Lung microvascular endothelial cell (primary cell): ENCODE measurements at places on chromosomes 3 and 15.

DNA sequence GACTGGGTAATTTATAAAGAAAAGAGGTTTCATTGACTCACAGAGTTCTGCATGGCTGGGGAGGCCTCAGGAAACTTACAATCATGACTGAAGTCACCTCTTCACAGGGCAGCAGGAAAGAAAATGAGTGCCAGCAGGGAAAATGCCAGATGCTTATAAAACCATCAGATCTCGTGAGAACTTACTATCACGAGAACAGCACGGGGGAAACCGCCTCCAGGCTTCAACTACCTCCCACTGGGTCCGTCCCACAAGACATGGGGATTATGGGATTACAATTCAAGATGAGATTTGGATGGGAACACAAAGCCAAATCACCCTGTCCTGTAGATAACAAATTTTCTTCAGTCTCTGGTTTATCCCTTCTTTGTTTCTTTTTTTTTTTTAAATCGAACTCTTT is 31.0 kb upstream of the AVEN start:
- no peak for DNase-seq

GRCh38 chr3:78580681-78581080 is 1187.1 kb downstream of the ROBO1 start:
- DNase-seq = no peak

DNA sequence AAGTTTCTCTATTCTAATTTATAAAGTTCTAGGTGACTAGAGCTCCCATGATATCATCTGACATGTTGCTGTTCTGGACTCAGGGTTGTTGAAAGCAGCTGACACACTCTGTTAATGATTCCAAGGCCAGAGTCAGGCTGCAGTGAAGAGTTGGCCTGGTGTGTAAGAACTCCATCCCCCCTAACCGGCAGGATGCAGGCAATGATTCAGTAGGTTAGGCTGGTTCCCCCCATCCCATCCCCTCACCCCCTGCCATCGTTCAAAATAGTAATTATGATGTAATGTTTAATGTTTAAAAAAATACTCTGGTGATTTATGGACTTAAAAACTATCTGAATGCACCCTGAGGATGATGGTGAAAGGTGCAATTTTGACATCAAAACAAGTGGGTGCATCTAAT is 4.6 kb upstream of the TRIM71 start:
- DNase-seq = no peak

GRCh38 chr3:59408047-59408624 is 358.3 kb upstream of the CFAP20DC start:
- no peak for DNase-seq

DNA sequence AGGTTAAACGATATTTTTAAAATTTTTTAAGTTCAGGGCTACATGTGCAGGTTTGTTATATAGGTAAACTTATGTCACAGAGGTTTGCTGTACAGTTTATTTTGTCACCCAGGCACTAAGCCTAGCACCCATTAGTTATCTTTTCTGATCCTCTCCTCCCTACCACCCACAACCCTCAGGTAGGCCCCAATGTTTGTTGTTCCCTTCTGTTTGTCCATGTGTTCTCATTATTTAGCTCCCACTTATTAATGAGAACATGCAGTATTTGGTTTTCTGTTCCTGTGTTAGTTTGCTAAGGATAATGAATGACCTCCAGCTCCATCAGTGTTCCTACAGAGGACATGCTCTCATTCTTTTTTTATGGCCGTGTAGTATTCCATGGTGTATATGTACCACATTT is 14.9 kb downstream of the FAM162A start:
- no peak for DNase-seq

DNA sequence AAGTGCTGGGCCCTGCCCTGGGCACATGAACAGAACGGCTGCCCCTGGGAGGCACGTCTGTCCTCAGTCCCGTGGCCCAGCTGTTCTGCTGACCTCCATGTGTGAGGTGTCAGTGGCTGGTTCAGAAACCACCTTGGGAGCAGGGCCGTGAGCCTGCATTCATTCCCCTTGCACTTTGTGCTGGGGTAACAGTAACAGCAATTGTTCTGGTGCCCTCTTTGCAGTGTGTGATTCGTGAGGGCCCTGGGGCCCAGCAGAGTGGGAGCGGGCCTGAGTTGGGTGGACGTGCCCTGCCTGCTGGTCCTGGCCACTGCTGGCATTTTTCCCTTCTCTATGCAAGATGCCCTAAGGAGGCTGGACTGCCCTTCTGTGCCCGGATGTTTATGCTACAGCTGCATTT is 50.4 kb upstream of the MYZAP start:
- DNase-seq = no peak

DNA sequence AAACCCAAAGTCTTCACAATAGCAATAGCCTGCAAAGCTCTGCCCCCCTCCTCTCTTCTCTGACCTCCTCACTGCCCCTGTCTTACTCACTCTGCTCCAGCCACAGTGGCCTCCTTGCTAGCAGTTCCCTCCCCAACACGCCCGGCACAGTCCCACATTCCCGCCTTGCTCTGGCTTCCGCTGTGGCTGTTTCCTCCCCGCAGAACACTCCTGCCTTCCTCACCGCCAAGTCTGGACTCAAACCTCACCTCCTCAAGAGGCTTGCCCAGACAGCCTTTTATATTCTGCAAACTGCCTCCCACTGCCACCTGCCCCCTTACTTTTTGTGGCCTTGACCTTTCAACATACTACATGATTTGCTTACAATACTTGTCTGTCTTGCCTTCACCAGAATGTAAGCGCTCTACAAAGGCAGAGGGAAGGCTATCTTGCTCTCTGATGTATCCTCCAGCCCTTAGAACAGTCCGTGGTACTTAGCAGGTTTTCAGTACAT is 406 bp upstream of the MPI start:
- DNase-seq = no peak

- no peak for DNase-seq
Observed at GRCh38 chr3:101279162-101279561, 41.2 kb downstream of the IMPG2 start.

DNA sequence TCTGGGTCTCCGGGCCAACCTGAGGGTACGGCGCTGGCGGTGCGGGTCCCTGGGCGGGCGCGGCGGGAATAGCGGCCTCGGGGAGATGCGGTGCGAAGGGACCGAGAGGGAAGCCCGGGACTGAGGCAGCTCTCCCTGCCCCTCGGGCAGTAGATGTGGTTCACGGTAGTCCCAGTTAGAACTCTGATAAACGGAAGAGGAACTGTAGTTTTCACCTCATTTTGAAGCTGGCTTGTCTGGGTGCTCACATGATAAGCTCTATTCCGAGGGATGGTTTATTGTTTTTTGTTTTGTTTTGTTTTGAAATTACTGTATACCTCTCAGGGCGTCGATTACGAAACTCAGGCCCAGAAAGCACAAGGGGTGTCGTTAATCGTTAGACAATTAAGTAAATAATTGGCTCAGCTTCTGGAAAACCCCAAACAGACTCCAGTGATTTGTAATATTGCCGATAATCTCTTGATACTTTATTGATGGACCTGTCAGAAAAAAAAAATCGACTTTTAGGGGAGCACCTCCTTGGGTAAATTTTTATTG is 413 bp downstream of the NUSAP1 start:
- no peak for DNase-seq

GRCh38 chr15:70830615-70831014 is 23.3 kb downstream of the LARP6 start:
- no peak for DNase-seq

GRCh38 chr3:14688525-14688924 is 13.6 kb downstream of the C3orf20 start:
- no peak for DNase-seq

DNA sequence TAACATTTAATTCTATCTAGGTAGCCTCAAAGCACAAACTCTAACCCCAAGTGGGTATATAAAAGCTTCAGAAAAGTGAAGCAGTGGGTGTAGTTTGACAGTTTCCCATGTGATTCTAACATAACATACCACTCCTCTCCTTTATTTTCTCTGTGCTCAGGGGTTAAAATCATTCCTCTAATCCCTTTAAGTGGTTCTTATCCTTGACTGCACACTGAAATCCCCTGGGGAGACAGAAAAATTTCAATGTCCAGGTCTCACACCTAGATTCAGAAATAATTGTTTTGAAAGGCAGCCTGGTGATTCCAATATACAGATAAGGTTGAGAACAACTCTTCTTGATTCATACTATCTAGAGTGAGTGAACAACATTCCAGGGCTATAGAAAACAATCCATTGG is 986.4 kb downstream of the ROBO1 start:
- no peak for DNase-seq

- no peak for DNase-seq
Observed at GRCh38 chr15:101478701-101479341, 10.7 kb downstream of the PCSK6 start.

- DNase-seq = no peak
Observed at GRCh38 chr3:126053513-126053912, 30.4 kb downstream of the SLC41A3 start.
